ENCODE measurements at places on chromosomes 4 and X.
A peak's percentile ranks its signal among the peaks of the same experiment; 100 is the strongest.

- no peaks in the 10 kb centered on the region for H3K4me1 ChIP-seq
- H3K27ac ChIP-seq: no peak overlapping the region
- no peak for DNase-seq
- H3K4me3 ChIP-seq: no peak overlapping the region
- H3K27me3 ChIP-seq: no peaks in the 10 kb centered on the region
Observed at GRCh38 chrX:7252013-7252610, 104.2 kb upstream of the PUDP start.

DNA sequence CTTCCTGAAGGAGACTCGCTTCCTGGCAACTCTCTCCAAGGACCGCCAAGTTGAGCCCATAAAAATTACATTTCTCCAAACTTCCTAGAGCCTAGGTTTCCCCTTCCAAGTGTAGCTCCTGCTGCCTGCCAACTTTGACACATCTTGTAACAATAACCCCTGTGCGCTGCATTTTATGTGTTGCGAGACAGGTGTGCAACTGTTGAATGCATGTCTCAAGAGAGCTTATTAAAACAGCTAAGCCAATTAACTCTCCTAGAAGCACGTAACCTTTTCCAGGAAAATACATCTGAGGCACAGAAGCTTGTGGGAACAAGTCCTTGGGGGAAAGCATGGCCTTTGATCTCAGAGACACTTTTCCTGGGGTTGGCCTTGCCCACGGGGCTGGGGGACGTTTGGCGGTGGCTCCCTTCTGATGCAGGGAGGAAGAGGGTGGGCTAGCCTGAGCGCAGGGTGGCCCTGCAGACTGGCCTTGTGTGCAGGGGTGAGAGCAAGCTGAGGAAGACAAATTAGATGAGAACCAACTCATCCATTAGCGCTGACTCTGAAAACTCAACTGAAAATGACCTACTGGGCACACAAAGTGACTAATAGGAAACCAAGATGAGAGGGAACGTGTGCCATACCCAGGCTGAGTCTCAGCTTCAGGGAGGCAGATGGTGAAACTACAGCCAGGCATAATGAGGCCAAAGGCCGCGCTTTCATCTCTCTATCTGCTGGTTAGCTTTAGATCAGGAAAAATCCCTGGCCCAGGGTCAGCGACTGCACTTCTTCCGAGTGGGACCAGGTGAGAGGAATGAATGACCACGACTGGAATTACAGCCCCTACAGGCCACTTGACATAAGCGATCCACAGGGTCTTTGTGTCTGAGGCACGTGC, 75.3 kb downstream of the ENPP6 start:
- no peak overlapping the region for H3K4me3 ChIP-seq
- H3K27ac ChIP-seq: no peak overlapping the region
- DNase-seq: no peak
- H3K27me3 ChIP-seq: peaks cover 10% of the 10 kb centered on the region

DNA sequence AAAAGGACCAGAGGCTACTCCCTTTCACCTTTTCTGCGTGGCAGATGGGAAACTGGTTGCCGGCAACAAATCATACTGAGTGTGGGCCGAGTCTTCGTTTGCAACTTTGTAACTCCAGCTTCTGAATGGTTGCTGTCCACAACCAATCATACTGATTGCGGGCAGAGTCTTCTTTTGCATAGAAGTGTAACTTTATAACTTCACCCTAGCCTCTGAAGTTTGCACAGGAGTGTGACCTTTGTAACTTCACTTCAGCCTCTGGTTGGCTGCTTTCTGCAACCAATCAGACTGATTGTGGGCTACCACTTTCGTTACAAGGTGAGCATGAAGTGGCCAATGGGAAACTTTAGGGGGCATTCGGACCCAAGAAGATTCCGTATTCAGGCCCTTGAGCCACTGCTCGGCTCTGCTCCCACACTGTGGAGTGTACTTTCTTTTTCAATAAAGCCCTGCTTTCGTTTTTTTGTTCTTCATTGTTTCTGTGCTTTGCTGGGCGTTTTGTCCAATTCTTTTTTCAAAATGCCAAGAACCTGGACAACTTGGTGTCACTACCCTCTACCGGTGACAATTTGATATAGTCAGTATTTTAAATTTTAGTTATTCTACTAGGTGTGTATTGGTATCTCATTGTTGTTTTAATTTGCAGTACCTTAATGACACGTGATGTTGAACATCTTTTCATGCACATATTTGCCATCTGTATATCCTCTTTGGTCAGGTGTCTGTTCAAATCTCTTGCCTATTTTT, 9.0 kb upstream of the PAGE5 start:
- H3K4me1 ChIP-seq: no peaks in the 10 kb centered on the region
- no peak for DNase-seq
- H3K36me3 ChIP-seq: no peaks in the 10 kb centered on the region
- no peak overlapping the region for H3K27ac ChIP-seq

GRCh38 chrX:130497531-130497930, 95.7 kb downstream of the RBMX2 start:
- no peak overlapping the region for H3K27ac ChIP-seq
- H3K27me3 ChIP-seq: peaks cover 18% of the 10 kb centered on the region
- H3K4me1 ChIP-seq: no peaks in the 10 kb centered on the region
- no peak overlapping the region for H3K4me3 ChIP-seq

DNA sequence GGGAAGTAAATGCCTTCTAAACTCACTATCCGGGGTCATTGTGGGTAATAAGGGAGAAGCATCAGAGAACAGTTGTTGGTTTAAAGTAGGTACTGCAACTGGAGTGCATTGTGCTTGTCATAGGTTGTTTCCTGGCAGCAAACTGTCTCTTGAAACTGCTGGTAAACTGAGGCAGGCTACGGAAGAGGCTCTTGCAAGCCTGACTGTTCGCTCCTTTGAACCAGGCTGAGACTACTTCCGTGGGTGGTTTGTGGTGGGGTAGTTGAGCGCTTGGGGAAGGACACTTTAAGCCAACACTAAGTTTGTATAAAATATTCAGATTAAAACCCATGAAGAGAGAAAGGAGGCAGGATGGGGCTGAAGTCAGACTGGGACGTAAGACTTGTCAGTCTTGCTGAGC, 45.2 kb upstream of the WDR1 start:
- H3K4me1 ChIP-seq: peaks cover 29% of the 10 kb centered on the region
- H3K4me3 ChIP-seq: no peak overlapping the region
- no peak for DNase-seq
- no peaks in the 10 kb centered on the region for H3K27me3 ChIP-seq
- no peaks in the 10 kb centered on the region for H3K36me3 ChIP-seq

GRCh38 chrX:150163956-150164726, 199.0 kb upstream of the MAMLD1 start:
- no peaks in the 10 kb centered on the region for H3K4me1 ChIP-seq
- no peak for DNase-seq
- H3K27ac ChIP-seq: no peak overlapping the region
- peaks cover 2% of the 10 kb centered on the region for H3K27me3 ChIP-seq

DNA sequence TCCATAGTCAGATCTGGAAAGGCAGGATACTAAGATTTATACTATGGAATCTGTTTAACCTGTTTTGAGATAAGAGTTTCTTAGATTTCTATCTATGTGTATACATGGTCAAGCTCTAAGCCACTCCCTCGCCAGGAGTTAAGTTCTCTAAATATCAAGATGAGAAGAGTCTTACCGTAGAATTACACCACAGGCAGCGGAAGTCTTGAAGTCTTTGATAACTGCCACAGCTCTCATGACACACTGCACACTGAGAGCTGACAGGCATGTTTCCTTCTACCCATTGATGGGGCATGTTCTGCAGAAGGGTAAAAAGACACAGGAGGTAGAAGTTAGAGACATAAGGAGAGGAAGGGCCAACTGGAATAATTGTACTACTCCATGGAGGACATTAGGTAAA, 67.7 kb downstream of the DGKK start:
- no peaks in the 10 kb centered on the region for H3K4me1 ChIP-seq
- no peak for DNase-seq
- H3K27ac ChIP-seq: no peak overlapping the region

DNA sequence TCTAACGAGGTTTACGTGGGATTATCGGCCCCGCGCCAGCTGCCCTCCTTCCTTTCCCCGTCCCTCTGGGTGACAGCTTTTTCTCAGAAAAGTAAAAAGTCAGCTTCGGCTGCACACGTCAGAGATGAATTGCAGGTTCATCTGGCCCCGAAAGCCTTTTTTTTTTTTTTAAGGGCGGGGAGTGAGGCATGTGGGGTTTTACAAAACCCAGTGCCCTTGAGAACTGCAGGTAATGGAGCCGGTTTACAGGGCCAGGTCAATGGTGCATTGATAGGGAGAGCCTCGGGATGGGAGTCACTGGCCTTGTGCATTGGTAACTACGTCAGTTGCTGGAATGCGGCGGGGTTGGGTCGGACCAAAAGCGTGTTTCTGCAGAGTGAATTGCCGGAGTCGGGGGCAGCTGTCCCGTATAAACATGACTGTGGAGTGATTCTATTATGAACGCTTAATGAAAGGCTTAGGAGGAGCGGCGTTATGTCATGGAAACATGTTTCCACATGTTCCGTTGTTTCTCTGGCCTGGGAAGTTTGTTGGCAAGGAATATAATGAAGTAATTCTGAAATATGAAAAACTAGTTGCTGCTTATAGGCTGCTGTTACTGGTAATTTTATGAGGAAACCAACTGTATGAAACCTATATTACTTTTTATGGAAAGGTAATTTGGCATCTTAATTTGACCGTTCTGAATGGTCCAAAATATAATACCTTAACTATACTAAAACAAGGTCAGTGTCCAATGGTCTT, 1.1 kb downstream of the HSPA4L start:
- H3K27me3 ChIP-seq: peaks cover 66% of the 10 kb centered on the region
- H3K27ac ChIP-seq: peak overlapping the region; percentile 88
- peak overlapping the region; percentile 81 for H3K4me3 ChIP-seq
- peak; percentile 30 for DNase-seq
- peaks cover 20% of the 10 kb centered on the region for H3K4me1 ChIP-seq
- no peaks in the 10 kb centered on the region for H3K36me3 ChIP-seq

DNA sequence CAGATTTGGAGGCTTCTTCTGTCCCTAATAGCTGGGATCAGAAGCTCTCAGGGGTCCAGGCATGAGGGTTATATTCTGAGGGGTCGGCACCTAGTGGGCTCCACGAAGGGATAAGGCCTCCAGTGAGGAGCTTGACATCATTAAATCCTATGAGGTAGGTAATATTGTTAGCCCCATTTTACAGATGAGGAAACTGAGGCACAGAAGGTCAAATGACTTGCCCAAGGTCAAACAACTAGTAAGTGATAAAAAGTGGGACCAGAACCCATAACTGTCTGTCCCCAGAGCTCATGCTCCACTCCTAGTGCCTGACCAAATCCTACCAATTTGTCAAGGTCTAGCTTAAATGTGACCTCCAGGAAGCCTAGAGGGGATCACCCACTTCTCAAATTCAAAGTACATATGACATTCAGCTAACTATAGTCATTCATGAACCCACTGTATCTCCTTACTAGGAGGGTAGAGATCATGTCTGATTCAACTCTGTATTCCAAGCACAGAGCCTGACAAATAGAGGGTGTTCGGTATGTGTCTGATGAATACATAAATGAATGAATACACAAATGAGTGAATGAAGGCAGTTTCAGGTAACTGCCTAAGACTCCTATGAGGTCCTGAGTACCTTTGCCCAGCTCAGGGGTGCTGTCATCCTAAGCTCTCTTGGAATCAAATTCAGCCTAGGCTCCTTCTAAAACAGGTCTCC, 43.3 kb downstream of the SMC1A start:
- peaks cover 85% of the 10 kb centered on the region for H3K36me3 ChIP-seq
- no peak overlapping the region for H3K4me3 ChIP-seq
- H3K4me1 ChIP-seq: no peaks in the 10 kb centered on the region
- DNase-seq: no peak
- no peak overlapping the region for H3K27ac ChIP-seq
- no peaks in the 10 kb centered on the region for H3K27me3 ChIP-seq

- peaks cover 93% of the 10 kb centered on the region for H3K36me3 ChIP-seq
- DNase-seq: no peak
- no peak overlapping the region for H3K4me3 ChIP-seq
- H3K27ac ChIP-seq: no peak overlapping the region
Observed at GRCh38 chr4:51878431-51878830, 35.5 kb downstream of the DCUN1D4 start.

- DNase-seq: no peak
- H3K4me1 ChIP-seq: peaks cover 53% of the 10 kb centered on the region
- no peak overlapping the region for H3K27ac ChIP-seq
- peak overlapping the region; percentile 62 for H3K4me3 ChIP-seq
Observed at GRCh38 chr4:2818351-2818939, 25.2 kb upstream of the ADD1 start.

DNA sequence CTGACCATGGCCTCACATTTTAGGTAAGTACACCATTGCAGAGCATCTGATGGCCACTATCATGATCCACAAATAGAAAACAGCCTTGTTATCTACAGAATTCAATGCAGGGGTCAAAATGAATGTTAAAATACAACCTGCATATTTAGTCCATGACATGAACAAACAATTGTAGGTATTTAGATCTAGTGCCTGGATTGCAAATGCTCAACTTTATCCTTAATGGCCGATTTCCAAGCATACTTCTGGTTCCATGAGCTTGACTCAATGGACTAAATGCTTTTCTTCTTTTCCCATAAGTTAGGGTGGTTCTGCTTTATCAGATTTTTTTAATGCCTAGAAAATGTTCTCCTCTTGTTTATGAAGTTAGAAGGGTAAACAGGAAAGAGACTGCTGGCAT, 139.2 kb upstream of the TTC29 start:
- no peak overlapping the region for H3K4me3 ChIP-seq
- no peak overlapping the region for H3K27ac ChIP-seq
- peaks cover 16% of the 10 kb centered on the region for H3K27me3 ChIP-seq
- no peaks in the 10 kb centered on the region for H3K4me1 ChIP-seq

GRCh38 chr4:174259580-174259979, 23.9 kb downstream of the FBXO8 start:
- no peak overlapping the region for H3K27ac ChIP-seq
- H3K27me3 ChIP-seq: no peaks in the 10 kb centered on the region
- peaks cover 48% of the 10 kb centered on the region for H3K36me3 ChIP-seq
- H3K4me3 ChIP-seq: no peak overlapping the region
- DNase-seq: no peak

DNA sequence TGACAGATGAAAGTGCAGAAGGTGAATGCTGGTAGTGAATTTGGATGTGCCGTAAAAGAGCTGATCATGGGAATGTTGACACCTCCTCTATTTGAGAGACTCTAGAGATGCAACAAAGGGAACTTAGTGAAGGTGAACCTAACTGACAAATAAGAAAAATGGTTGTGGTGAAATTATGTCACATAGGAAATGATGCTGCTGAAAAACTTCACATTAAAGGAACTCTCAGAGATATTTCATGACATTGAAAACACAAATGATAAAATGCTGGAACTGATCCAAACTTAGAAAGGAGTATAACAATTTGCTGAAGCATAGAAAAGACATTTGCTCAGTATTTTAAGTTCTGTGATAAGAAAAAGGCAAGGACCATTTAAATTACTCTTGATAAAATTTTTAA, 31.9 kb downstream of the MGAT4D start:
- peaks cover 20% of the 10 kb centered on the region for H3K27me3 ChIP-seq
- H3K4me1 ChIP-seq: no peaks in the 10 kb centered on the region
- H3K27ac ChIP-seq: no peak overlapping the region
- no peak for DNase-seq

DNA sequence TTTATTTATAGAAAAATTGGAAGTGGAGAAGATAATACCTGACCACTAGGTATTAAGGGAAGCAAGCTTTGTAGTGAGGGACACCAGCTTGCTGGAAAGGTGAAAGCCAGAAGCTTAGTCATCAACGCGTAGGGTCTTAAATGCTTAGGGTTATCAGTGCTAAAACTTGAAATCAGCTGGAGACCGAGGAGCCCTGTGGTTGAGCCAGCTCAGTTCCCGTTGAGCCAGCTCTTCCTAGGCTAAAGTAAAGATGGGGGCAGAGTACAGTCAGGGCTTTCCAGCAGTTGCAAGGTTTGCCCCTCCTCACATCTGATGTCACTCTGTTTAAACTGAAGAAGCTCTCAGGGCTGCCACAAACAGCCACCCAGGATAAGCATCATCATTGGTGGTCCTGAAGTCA, 240.7 kb downstream of the DCLK2 start:
- peaks cover 65% of the 10 kb centered on the region for H3K36me3 ChIP-seq
- no peak for DNase-seq
- no peaks in the 10 kb centered on the region for H3K27me3 ChIP-seq

Measured in activated T-cell treated with anti-CD3 and anti-CD28 coated beads, Interleukin-2, amount 50 U/mL, for 24 hours (primary cell).